ENCODE measurements at places on chromosomes 5 and 9.

DNA sequence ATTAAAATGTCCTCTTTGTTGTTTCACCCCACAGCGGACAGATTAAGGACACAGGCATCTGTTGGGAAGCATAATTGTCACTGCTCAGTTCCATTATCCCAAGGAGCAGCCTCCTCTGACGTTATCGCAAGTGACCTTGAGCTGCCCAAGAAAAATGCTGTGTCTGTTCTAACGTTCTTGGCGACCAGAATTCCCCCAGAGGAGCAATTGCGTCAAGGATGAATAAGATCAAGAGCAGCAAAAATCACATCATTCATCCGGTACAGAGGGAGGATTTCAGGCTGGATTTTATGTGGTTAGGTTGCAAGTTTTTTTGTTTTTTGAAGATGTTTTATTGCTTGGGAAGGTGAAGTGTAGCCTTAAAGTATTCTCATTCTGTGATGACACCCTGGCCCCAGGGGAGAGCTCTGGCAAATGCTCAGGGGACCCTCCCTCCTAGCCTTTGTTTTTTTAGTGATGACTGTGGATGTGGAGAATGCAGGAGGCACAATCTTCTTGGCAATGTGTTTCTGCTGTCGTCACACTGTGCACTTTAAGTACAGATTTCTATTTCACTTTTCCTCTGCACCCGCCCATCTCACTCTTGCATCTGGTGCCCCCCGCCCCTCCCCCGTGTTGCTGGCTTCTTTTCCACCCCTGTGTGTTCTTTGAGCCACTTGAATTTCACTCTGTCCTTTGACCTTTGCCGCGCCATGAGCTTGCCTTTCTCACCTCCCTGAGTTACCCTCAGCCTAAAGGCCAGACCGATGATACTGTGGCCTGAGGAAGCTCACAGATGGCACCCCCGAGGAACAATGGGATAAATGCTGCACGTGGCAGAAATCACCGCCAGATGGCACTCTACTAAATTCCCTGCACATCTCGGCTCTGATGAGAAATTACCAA is 308.5 kb downstream of the RAB3C start:
- DNase-seq, result peak; percentile 56

DNA sequence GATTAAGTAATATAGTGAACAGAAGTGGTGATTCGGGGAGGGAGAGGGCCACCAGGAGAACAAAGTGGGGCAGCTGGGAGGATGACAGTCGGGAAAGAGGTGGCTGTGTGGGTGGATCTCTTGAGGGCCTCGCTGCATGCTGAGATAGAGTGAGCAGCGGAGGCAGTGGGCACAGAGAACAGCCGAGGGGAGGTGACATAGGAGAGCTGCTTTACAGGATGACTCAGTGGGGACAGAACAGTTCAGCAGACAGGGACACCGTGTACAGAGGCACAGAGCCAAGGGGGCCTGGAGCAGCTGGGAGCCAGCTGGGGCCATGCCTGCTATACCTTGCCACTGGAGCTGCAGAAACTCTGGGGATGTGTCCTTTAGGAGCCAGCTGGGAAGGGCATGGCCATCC is 273.9 kb downstream of the GADD45G start:
- DNase-seq, result peak; percentile 92

DNA sequence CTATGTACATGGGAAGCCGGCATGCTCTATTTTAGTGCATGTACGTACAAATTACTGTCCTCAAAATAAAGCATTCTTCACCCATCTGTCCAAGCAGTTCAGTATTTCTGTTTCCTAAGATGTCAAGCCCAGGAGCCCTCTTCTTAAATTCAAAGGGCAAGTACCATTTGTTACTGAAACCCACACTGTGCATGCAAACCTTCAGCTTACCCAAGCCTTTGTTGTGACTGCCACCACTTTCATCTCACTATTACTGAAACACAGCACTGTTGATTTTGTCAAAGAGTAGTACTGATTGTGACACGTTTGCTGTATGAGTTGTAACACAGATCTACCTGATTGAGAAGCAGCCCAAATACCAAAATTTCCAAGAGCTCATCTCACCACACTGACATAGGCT is 390.4 kb upstream of the IZUMO3 start:
- no peak for DNase-seq

DNA sequence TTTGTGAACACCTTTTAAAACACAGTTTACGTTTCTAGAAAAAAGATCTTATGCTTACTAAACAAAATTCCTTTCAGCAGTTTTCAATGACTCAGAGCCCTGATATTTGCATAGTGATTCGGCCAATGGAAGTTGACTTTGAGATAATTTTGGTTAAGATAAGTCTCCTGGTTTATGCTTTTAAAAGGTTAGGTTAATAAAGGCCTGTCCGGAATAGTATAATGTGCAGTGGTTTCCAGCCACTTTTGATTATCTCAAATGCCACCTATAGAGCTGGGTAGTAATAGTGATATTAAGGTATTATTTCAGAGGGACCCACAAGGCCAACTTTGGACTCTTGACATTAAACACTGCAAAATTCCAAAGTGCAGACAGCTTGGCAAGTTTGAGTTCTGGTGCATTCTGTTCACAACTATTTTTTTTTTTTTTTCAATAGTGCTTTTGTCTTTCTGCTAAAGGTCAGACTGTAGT is 86.1 kb downstream of the F2RL2 start:
- no peak for DNase-seq

- DNase-seq, result no peak
These were observed 387.9 kb upstream of the DAP start for GRCh38 chr5:11148810-11149539.

GRCh38 chr5:87002485-87002884 is 265.2 kb upstream of the RASA1 start:
- DNase-seq, result no peak

- no peak for DNase-seq
These were observed 513.0 kb upstream of the ADAMTS16 start for GRCh38 chr5:4627131-4627530.

DNA sequence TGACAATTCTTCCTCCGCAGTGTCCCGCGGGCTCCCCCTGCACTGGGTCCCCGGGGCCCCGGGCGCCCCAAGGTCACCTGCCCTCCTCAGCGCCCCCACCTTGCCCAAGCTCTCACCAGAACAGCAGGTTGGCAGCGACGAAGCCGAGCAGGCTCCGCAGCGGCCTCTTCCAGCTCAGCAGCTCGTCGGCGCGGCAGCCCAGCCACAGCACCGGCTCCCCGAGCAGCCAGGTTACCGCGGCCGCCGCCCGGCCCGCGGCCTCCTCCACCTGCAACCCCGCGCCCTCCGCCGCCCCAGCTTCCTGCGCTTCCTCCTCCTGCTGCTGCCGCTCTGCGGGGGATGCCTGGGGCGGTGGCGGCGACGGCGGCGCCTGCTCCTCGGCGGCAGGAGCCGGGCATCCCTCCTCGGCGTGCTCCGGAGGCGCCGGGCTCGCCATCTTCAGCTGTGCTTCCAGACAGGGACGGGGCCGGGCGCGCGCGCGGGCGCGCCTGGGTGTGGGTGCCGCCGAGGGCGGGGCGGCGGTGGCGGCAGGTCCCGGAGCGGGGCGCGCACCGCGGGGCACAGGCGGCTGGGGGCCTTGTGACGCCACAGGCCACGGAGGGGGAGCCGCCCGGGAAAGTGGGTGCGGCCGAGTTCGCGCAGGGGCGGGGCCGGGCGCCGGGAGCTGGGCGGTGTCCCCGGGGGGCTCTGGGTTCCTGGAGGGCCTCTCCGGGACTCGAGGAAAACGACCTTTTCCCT is at the start of gene RETREG1:
Gene RETREG1 (minus strand): TSS at position 462 of the 738 bp plus-strand sequence. CDS start 26 bp downstream, at position 436.
- peak; percentile 80 for DNase-seq

DNA sequence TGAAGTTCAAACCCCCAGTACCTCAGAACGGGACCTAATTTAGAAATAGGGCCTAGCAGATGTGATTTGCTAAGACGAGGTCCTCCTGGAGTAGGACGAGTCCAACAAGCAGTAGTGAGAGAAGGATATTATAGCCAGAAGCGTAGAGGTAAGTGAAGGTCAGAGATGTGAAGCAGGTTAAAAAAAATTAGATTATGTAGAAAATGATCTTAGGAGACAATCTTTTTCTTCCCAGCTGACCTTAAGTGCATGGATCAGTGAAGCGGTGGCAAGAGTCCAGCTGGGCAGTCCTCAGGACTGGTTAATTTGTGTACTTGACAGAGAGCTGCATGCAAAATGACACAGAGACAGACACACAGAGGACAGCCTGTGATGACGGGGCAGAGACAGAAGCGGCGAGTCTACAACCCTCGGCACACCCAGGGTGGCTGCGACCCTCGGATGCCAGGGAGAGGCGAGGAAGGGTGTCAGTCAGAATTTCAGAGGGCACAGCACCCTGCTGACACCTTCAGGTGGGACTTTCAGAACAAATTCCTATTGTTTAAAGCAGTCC is 131.4 kb upstream of the IRX4 start:
- no peak for DNase-seq
